ENCODE measurements at places on chromosomes 7 and 10.

- no peak for DNase-seq
Observed at GRCh38 chr7:101226721-101227120, 8.8 kb downstream of the ZNHIT1 start.

- DNase-seq: no peak
Observed at GRCh38 chr10:79933961-79934360, 14.9 kb downstream of the SFTPD start.

DNA sequence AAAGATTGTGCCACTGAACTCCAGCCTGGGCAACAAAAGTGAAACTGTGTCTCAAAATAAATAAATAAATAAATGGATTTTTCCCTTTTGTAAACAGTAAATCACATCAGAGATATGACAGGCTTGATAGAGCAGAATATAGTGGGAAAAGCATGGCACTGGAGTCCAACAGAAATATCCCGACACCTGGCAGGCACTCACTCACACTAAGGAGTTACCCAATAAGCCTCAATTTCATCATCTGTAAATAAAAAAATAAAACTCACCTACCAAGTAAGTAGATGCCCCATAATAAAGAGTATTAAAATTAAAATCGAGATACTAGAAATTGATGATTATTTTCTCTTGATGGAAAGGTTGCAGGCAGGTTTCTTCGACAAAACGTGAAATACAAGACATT lies 1.7 kb downstream of the ATE1 start:
- DNase-seq: no peak

- no peak for DNase-seq
Observed at GRCh38 chr10:51301644-51302043, 227.4 kb downstream of the PRKG1 start.

GRCh38 chr7:26680587-26680986 lies 183.8 kb downstream of the SKAP2 start:
- no peak for DNase-seq

- DNase-seq: no peak
Observed at GRCh38 chr10:124605856-124606812, 138.0 kb downstream of the FAM53B start.

DNA sequence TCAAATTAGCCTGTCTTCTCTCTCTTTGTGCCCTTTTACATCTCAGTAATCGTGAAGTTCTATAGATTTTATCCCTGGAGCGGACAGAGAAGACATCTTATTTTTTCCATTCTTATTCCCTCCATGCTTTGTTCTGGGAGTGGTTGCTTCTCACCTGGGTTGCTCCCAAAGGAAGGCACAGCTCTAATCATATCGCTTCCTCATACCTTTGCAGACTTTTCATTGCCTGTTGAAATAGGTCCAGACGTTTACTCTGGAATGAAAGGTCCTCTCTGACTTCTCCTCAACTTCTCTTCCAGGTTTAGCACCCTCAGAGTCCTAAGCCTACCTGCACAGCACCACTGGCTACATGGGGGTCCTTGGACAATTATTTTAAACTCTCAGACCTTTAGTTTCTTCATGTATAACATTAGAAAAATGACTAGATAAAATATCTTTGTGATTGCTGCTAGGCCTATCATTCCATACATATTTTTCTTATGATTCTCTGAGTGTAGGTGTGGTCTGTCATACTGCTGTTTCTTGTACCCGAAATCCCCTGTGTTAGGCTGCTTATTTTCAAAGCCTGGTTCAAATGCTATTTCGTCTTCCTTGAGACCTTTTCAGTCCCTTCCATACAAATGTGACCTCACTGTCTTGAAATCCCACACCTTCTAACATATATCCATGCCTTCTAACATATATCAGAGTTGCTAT lies 418.1 kb downstream of the GFRA1 start:
- DNase-seq: no peak

DNA sequence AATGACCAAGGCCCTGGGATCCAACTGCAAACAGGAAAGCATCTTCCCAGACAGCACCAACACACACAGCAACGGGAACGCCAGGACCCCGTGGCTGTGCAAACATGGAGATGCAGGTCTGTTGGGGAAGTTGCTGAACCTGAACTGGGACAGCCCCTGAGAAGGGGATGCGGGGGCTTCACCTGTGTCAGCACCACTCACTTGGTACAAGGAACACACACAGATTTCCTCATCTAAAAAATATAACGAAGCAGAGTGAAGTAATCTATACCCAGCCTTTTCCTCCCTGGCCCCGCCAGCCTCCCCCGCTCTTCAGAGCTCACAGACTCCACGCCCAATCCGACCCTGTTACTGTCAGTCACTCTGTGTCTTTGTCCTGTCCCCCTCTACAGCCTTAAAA lies 93.0 kb downstream of the PTPRN2 start:
- DNase-seq: no peak

GRCh38 chr10:4532467-4532866 lies 293.5 kb upstream of the AKR1E2 start:
- DNase-seq: no peak

DNA sequence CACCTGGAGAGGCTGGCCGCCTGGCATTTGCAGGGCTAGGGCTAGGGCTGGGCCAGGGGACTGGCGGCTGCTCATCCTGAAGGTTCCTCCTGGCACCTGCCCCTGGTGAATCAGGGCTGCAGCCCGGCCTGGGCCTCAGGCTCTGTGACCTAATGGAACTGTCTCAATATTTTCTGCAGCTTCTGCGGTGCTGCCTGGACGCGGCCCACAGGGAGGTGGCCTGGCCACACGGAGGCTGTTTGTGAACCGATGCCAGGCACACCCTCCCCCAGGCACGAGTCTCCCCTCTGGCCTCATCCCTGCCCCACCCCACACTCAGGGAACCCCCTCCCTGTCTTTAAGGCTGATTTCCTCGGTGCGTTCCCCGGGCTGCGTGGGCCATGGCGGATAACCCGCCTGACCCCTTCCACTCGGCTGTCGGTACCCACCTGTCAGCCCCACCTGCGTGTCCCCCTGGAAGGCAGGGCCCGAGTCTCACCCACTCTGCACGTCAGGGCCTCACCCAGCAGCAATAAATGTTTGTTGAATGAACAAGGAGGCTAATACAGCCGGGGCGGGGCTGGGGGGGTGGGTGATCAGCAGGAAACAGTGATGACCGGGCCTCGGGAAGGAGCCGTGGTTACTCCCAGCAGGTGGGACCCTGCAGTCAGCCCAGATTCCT lies 54.5 kb upstream of the DNAJB6 start:
- DNase-seq: no peak

DNA sequence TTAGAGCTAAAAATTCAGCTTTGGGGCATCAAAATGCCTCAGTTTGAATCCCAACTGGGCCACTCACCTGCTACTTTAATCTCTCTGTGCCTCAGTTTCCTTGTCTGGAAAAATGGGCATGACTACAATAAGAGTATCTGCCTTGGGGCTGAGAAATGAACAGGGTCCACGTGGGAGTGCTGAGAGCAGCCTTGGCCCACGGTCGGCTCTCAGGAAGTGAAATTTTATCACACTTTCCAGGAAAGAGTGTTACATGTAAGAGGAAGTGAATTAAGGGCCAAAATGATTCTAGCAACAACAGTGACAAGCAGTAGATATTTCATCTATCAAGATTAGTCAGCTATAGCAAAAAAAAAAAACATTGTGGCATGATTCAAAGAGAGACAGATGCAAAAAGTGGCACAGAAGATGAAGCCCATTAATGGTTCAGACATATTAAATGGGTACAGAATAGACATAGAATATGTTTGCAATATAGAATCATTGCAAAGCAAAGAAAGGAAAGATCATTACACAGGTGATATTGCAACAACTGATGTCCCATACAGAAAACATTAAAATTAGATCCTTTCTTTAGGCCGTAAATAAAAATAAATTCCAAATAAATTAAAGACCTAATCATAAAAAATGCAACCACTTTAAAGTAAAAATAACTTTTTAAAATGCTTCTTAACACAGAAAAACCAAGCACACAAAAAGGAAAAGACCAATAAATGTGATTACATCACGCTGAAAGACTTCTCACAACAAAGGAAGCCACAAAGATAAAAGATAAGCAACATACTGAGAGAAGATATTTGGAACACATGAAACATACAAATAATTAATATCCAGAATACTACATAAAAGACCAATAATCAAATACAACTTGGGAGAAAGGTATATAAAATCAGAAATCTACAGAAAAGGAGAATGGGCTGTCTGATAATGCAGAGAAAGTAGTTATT lies 4.3 kb downstream of the TMEM273 start:
- peak; percentile 83 for DNase-seq

DNA sequence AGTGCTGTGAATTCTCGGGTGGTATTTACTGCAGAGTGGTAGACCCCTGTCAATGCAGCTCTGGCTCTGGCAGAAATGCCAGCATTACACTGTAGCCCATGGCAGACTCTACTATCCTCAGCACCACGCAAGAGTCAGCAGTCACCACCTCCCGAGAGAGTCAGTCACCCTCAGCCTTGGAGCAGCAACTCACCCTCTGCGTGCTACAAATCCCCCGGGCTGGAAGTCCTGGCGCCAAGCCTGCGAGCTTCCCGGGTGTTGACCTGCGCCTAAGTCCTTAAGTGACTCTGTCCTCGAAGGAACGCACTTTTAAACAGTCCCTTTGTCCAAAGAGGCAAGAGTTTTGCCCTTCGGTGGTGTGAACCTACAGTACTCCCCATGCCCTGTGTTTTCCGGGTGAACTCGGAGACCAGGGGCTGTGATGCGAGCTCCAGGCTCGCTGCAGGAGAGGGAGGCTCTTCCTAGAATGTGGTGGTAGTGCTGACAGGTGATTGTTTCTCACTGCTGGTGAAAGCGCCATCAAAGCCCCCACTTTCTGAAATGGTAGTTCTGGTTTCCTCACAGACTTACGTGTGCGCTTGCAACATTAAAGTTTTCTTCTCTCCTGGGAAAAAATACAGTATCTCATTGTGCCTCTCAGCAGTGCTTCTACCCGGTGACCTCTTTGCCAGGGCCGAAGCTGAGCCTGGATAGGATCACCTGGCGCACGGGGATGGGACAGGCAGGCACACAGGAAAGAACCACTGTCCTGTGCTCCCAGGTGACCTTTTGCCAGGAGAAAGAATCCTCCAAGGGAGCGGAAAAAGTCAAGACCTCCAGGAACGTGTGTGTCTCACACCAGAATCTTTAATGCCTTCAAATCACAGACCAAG lies 33.1 kb upstream of the MBL2 start:
- no peak for DNase-seq

- peak; percentile 55 for DNase-seq
Observed at GRCh38 chr7:41693150-41693997, 9.5 kb downstream of the INHBA start.

DNA sequence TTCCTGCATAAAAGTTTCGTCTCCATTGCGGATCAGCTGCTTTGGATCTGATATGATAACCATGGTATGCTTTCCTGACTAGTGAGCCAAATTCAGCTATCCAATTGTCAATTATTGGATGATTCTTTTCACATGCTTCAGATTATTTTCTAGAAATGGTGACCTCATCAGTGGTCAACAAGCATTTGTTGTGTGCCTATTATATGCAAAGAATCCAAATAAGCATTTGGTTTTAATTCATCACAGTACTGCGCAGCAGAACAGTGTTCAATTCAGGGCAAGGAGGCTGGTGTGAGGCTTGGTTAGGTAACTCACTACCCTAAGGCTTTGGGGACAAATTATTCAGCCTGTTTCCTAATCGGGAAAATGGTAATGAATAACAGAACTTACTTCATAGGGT lies 200.5 kb downstream of the SKAP2 start:
- no peak for DNase-seq

DNA sequence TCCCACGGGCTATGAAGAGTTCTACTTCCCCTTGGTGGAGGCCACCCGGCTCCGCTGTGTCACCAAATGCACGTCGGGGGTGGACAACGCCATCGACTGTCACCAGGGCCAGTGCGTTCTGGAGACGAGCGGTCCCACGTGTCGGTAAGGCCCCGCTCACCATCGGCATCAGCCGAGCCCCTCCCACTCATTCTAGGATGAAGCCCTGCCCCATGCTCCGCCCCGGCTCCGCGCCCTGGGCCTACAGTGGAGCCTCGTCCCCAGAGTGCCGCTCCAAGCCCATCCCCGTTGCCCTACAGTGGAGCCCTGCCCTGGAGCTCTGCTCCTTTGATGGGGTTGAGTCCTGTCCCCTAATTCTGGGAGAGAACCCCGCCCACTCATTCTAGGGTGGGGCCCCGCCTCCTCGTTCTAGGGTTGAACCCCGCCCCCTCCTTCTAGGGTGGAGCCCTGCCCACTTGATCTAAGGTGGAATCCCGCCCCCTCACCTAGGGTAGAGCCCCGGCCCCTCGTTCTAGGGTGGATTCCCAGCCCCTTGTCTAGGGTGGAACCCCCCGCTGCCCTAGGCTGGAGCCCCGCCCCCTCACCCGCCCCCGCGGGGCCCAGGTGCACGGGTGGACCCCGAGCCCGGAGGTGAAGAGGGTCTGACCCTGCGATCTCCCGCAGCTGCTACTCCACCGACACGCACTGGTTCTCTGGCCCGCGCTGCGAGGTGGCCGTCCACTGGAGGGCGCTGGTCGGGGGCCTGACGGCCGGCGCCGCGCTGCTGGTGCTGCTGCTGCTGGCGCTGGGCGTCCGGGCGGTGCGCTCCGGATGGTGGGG lies 3.4 kb upstream of the MUC12 start:
- peak; percentile 87 for DNase-seq

- no peak for DNase-seq
Observed at GRCh38 chr10:75097666-75098285, 13.7 kb upstream of the SAMD8 start.

- peak; percentile 94 for DNase-seq
Observed at GRCh38 chr10:101453791-101454718, 100.1 kb downstream of the BTRC start.

- DNase-seq: peak; percentile 29
Observed at GRCh38 chr10:22609719-22610465, 104.5 kb downstream of the PIP4K2A start.

DNA sequence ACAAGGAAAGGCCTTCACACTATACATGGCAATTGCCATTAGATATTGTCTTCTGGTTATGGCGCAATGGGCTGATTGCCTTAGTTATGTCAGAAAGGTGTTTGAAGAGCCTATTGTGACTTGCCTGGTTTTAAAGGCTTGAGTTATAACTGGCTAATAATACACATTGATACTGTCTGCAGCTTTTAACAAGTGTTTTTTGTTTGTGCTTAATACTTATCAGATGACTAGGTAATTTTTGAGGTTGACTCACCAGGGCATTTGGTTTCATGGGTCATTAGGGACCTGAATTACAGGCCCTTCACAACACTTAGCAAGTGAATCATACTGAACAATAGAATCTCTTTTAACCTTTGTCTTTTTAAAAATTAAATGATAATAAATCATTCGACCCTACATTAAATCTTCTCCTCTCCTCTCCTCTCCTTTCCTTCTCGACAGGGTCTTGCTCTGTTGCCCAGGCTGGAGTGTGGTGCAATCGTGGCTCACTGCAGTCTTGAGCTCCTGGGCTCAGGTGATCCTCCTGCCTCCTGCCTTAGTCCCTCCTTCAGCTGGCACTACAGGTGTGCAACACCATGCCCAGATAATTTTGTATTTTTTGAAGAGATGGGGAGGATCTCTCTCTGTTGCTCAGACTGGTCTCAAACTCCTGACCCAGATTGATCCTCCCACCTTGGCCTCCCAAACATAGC lies 196.3 kb downstream of the JCAD start:
- DNase-seq: no peak
